ENCODE measurements at places on chromosomes 3 and 15. TPM values are rescaled to one million over a fixed set of nuclear protein-coding genes. Genes with fewer than 3 reads are reported as not detected.

DNA sequence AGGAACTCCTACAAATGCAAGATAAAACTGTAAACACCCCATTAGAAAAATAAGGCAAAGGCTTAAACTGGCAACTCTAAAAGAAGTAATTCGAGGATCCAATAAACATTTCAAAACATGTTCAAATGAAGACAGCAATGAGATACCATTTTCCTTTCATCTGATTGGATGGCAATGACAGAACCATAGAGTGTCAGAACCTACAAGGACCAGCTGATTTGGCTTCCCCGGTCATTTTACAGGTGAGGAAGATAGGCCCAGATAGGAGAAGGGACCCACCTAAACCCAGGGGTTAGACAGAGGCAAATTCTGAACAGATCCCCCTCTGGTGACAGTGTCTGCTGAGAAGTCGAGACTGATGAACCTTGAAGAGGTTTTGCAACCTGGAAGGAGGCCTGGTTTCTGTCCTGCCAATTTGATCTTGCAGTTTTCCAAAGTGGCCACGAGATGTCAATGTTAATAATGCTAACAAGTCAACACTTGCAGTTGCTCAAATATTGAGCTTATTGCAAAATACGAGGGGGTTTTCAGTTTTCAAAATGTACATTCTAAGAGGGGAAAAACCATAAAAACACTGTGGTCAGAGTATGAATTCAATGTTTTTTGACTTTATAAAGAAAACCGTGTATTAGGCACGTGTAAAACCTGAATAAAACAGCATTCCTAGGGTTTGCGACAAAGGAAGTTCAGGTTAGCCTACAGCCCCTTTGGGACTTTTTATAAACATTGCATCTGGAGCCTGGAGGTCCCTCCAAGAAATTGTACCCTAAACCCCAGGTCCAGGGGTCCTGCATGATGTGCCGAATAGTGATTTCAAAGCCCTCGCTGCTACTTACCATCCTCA lies 21.5 kb downstream of the CFAP161 start:
- no peak for DNase-seq

GRCh38 chr3:14206548-14207177 lies 28.0 kb downstream of the LSM3 start:
- DNase-seq: no peak

TADA3 gene
- 114 TPM for total RNA-seq

GRCh38 chr3:102129760-102130608 lies 280.7 kb downstream of the NFKBIZ start:
- DNase-seq: peak; percentile 68

DNA sequence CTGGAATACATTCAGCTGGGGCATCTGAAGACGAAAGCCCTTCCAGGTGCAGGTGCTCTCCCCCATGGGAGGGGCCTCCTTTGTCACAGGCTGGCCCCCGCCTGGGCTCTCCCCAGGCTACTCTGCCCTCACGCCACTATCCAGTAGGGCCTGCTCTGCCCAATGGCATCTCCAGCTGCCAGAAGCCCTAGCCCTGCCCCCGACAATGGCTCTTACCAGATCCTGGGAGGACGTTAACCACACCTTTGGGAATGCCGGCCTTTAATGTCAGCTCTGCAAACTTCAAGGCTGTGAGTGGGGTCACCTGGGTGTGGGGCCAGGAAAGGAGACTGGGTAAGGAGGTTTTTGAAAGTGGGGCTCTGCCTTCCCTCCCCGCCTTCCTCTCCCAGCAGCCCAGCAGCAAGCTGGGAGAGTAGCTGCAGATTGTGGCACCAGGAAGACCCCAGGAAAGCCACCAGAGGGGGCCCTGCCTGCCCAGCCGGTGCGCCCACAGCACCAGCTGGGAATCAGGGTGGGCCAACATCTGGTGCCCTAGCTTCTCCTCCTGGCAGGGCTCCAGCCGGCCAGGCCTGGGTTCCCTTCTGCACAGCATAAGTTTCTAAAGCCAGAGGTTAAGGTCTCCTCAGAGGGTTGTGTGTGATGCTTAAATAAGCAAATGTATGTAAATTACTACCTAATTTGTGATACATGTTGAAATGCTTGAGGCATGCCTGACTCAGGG lies 40.4 kb upstream of the SLC41A3 start:
- no peak for DNase-seq

CCR5 gene
- total RNA-seq: not detected

LTF gene
- total RNA-seq: not detected

DNA sequence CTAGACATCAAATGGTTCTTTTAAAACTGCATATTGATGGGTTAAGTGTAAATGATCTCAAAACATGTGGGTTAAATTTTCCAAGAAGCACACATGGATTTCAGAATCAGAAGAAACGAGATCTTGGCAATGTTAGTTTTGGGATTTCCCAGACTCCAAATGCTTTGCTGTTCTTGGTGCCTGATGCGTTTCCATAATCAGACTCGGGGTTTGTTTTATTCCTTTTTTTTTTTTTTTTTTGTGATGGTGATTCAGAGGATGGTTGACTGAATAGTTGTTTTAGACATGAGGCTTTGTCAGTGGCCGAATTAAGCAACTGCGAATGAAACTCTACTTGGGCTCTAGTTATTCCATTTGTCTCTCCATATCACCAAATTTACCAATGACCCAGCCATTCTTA lies 52.2 kb upstream of the FAM98B start:
- DNase-seq: no peak

DNA sequence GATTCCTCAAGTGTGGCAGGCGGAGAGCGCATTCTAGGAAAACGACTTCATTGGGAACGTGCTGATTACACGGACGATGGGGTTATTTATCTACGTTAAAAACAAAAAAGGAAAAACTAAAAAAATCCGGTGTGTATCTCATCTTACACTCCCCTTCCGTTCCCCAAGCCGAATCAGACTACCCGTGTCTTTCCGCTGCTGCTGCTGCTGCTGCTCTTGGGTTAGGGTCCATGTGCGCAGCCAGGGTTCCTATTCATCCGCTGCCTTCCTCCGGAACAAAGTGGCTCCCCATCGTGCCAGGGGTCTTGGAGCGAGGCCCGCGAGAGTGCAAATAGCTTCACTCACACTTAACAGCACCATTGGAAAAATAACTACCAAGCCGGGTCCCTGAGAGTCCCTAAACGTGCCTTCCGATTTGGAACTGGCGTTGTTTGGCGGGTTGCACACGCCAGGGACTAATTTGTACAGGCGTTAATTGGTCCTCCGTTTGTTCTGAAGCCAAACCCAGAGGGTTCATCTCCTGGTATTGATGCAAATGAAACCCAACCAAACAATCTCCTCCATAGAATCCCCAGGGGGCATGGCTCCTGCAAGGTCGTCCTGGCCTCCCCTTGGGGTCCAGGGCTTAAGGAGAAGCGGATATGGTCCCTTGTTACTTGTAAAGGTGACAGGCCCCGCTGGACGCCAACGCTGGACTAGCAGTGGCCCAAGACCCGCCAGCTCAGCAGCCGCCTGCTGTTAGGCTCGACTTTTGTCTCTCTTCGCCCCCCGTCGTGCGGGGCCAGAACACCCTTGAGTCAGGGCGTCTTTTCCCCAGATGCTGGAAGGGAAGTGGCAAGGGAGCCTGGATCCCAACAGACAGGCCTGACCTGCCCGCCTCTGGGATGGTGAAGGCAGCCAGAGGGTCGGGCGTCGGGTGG lies 11.0 kb upstream of the ONECUT1 start:
- no peak for DNase-seq

- no peak for DNase-seq
Measured at GRCh38 chr15:101322854-101323477, 27.9 kb upstream of the SNRPA1 start.

GRCh38 chr3:197209366-197210260 lies 88.8 kb downstream of the DLG1 start:
- DNase-seq: no peak

DNA sequence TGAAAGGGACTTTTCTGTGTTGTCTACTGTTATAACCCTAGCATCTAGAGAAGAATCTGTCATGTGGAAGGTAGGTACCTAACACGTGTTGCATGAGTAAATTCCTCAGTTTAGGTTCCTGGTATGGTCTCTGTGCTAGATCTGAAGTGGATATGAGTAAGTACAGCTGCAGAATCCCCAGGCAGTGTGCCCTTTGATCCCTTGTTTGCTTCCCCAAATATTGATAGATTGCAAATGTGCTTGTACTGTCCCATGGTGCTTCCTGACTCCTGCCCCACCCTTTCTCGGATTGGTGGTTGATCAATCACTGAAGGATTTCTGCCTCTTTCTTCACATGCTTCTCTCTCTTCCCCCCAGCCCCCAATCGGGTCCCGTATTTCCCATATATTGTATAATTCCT lies 450.4 kb downstream of the UNC13C start:
- no peak for DNase-seq

- no peak for DNase-seq
Measured at GRCh38 chr15:85588677-85589076, 206.0 kb downstream of the KLHL25 start.

GRK7 gene
- not detected for total RNA-seq

- no peak for DNase-seq
Measured at GRCh38 chr15:31294067-31294466, 32.6 kb upstream of the KLF13 start.

RAD51 gene
- 1.3 TPM for total RNA-seq

- peak; percentile 57 for DNase-seq
Measured at GRCh38 chr3:108946292-108947285, 7.1 kb downstream of the GUCA1C start.

DNA sequence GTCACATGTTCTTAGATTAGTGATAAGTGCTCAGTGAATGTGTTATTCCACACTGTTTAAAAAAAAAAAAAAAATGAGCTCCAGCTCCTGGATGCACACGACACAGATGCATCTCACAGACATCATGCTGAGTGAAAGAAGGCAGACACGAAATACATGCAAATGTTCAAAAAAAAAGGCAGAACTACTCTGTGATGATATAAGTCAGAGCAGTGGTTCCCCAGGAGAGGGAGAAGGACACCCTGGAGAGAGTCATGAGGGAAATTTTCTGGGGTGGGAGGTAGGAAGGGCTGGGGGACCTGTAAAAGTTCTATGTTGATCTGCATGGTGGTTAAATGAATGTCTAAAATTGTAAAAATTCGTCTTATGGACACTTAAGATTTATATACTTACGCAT lies 4.3 kb downstream of the CSRNP1 start:
- DNase-seq: no peak

GRCh38 chr3:3260870-3261269 lies 81.4 kb upstream of the CRBN start:
- DNase-seq: no peak

- DNase-seq: no peak
Measured at GRCh38 chr3:17982211-17982880, 239.9 kb upstream of the TBC1D5 start.

POLQ gene
- total RNA-seq: 2.0 TPM

DNA sequence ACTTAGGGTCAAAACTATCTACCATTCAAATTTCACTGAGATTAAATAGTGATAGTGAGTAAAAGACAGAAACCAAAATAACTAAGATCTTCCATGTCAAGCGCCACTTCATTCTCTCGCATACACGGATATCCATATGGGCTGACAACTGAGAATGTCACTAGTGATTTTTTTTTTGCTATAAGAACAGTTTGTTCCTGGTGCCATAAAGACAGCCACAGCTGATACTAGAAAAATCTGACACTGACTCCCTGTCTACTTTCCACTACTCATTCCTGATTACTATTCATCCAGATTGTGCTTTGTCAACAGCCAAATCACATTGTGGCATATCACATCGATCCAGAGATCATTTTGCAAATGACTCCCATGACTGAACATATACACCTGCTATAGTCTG lies 45.8 kb upstream of the CDAN1 start:
- DNase-seq: no peak

KBTBD12 gene
- total RNA-seq: 0.08 TPM

DNA sequence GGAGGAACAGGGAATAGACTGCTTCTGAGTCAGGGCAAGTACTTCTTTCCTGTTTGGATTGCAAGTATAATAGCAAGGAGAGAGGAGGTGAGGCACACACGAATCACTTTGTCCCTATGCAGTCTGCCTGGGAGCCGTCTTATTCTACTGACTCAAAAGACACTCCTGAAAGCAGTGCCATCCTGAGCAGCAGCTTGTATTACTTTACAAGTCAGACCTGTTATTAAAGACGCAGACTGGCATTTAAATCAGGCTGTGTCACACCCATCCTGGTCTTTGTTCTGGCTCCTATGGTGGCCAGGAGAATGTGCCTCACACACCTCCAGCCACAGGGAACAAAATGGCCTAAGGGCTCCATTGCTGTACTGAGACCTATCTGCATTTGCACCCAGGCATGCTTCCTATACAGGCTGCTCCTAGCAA lies 17.9 kb upstream of the SQOR start:
- no peak for DNase-seq
